Neural progenitor cell (in vitro differentiated cells): ENCODE measurements at places on chromosomes 6 and 20. TPM values are rescaled to one million over a fixed set of nuclear protein-coding genes. Genes with fewer than 3 reads are reported as not detected.

DNA sequence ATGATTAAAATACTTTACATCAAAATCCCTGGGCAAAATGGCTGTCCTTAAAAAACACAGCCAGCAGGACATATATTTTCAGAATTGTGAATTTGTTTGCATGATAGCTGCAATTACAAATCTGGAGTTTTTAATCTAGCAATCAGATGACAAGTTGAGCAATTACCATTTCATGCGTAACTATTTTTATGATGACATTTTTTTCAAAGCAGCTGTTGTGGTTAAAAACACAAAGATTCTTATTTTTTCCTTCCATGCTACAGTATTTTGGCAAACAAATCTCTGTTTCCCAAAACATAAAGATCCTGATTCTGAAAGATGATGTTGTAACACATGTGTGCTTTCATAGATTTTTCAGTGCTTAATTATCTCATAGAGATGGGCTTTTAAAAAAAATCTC lies 90.2 kb downstream of the PHACTR1 start:
- no peak for DNase-seq

GRCh38 chr6:108350528-108350927 lies 55.7 kb downstream of the AFG1L start:
- no peak for DNase-seq

- no peak for DNase-seq
These were observed 7.9 kb upstream of the SIRT5 start for GRCh38 chr6:13566500-13566899.

GRCh38 chr20:50226093-50226974 lies 35.7 kb downstream of the CEBPB start:
- DNase-seq = no peak

DNA sequence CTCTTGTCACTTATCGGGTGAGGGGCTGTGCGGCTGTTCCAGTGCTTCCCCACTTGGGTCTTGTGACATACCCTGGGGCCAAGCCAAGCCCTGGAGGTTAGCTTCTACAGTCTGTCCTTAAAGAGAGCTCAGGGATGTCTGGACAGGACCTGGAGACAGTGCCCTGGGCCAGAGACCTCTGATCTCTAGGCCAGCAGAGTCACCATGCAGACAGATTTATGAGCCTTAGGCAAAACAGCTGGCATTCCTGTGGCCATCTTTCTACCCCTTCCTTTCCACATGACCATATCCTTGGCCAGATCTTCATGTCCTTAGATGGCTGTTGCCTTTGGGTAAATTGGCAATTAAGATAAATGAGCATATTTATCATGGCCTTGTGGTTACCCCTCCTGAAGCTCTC lies 678.6 kb downstream of the MAFB start:
- no peak for DNase-seq

- no peak for DNase-seq
These were observed 95.9 kb upstream of the KCNQ5 start for GRCh38 chr6:72525821-72526510.

DNA sequence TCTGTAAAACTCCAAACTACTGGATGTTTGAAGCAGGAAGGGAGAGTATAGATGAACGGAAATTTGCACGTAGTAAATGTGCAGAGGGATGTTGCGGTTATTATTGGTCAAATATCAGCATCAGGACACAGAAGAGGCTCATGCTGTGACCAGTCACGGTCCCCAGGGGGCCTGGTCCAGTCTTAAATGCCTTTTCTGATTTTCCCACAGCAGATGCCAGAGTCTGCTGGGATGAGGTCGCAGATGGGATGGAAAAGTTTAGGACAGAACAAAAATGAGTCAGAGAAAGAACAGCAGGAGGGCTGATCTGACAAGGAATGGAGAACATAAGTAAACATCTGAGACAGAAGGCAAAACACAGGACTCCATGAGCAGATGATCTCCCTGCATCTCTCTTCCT lies 11.7 kb upstream of the SIRPG start:
- no peak for DNase-seq

DNA sequence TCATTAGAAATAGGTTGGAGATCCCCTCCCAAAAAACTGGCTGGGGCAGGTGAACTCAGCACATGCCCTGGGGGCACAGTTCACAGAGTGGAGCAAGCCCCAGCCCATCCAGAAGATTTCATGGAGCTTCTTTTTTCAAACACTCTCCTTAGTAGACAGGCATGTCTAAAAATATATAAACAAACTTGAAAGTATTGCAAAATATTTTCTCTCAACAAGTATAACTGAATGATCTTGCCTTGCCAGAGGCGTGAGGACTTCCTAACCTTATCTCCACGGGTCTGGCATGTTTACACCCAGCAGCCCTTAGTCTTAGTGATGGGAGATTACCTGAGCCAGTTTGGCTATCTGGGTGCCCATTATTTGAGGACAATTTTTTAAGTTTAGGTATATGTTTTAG lies 107.1 kb downstream of the QRSL1 start:
- DNase-seq = no peak

- DNase-seq = no peak
These were observed 133.1 kb downstream of the BCAS1 start for GRCh38 chr20:53937339-53937741.

DNA sequence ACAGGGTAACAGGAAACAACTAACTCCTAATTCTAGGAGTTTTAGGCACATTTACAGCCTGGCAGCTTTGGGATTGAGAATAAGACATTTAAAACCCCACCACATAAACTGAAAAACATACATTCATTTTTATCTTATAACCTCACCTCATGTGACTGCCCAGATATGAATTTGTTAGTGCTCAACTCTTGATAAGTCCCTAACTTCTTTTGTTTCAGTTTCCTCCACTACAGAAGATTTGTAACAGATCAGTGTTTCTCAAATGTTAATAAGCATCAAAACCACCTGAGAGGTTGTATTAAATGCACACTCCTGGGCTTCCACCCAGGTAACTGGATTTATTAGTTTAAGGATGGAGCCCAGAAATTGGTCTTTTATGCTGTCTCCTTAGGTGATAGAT lies 190.1 kb upstream of the ARID1B start:
- DNase-seq = no peak

GRCh38 chr20:32364554-32365208 lies 6.5 kb downstream of the ASXL1 start:
- no peak for DNase-seq

DNA sequence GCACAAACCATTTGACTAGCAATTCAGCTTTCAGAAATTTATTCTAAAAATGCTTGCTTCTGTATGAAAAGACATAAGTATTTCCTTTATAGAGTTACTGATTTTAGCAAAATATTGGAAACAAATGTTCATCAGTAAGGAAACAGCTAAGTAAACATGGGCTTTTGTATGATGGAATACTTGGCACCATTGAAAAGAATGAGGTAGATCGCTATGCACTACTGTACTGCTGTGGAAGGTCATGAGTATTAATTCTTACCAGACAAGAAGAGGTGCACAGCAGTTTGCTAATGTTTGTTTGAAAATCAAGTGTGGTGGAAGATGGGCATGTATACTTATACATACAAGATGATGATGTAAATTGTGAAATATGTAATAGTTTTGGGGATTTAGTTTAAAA lies 73.0 kb downstream of the FARS2 start:
- no peak for DNase-seq

DNA sequence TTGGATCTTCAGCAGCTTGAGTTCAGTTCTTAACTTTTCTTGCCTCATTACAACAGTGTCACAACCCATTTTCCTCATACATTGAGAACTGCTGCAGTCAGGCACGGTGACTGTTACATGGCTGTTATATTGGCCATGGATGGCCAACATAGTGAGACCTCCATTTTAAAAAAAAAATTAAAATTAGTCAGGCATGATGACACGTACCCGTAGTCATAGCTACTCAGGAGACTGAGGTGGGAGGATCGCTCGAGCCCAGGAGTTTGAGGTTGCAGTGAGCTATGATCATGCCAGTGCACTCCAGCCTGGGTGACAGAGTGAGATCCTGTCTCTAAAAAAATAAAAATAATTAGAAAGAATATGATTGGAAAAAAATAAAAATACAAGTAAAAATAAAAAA lies 9.9 kb upstream of the MMP24 start:
- DNase-seq = no peak

GRCh38 chr6:39420300-39421265 lies 98.1 kb upstream of the KCNK16 start:
- no peak for DNase-seq

DNA sequence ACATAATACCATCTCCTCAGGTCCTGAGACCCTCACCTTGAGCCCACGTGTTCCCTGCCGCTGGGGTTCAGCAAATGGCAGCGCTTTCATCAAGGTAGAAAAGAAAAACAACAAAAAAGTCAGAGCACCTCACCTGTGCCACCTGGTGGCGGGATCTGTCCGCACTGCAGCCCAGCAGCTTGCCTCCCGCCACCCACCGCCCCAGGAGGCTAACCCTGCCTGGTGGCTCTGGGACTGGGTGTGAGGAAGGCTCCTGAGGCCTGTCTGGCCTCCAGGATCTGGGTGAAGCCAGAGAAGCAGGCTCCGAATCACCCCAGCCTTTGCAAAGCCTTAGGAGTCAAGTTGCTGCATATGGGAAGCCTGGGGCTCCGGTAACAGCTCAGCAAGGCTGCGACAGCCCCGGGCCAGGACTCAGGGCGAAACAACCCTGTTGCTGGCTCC lies 270.8 kb downstream of the BMP7 start:
- peak; percentile 73 for DNase-seq

DNA sequence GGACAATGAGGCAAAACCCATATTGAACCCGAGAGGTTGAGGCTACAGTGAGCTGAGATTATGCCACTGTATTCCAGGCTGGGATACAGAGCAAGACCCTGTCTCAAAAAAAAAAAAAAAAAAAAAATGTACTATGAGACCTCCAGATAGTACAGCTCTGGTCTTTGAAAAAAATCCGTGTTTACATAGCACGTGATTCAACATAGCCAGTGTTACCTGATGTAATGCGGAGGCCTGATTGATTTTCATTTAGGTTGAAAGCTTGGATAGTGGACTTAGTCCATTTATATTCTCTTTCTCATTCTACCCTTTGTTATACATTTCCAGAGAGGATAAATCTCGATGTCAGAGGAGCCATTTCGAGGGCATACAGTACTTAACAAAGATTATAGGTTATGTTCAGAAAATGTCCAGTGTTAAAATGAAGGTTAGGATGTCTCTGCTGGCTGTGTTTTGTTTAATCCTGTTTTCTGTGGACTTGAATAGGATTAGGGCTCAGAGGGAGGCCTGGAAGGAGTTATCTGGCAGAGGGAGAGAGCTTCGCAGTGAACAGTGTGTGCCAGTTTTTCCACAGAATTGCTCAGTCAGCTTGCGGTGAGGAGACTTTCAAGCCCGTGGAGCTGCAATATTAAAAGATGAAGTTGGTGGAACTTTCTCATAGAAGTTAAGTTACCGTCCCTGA lies 33.9 kb upstream of the BCLAF1 start:
- DNase-seq = peak; percentile 52

GRCh38 chr6:6331393-6331792 lies 10.9 kb upstream of the F13A1 start:
- DNase-seq = no peak

DNA sequence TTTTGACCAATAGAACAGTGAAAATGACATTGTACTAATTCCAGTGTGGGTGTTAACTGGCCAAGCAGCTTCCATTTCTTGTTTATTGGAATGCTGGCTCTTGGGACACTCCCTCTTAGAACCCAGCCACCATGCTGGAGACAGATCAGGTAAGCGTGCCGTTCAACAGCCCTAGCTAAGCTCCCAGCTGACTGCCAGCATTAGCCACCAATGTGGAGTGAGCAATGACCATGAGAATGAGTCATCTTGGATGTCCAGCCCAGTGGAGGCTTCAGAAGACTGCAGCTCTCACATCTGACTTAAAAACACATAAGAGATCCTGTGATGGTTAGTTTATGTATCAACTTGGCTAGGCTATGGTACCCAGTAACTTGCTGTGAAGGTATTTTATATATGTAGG lies 3.0 kb upstream of the LINC00237 start:
- DNase-seq = no peak

DNA sequence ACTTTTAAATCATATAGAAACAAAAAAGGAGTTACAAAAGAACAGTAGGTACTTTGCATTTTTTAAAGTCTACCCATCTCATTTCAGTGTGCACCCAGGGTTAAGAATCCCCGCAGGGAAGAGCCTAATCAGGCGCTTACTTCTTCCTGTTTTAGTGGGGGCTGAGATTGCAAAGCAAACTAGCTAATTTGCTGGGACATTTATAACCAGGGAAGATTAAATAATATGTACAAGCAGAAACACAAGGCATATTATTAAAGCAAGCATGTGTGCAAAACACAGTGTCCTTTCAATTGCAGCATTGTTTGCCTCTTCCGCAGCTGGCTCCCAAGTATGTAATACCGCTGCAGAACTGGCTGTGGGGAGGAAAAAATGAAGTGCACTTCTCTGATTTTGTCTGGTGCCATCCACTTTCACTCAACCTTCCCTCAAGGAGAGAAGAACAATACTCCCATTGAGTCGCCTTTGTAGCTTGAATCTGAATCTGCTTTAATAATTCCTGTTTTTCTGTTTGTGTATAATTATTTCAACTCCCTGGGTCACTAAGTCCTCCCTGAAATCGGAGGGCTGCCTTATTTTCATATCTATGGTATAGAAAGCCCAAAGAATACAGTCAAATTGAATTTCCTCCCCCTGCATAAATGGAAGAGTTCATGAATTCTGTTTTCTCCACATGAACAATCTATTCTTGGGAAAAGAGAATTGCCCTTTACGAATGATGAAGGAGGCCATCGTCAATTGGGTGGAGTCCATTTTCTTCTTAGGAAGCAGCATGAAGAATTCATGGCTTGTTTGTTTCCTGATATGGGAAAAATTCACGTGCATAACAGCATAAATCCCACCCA lies 23.3 kb upstream of the BCAS1 start:
- DNase-seq = no peak

DNA sequence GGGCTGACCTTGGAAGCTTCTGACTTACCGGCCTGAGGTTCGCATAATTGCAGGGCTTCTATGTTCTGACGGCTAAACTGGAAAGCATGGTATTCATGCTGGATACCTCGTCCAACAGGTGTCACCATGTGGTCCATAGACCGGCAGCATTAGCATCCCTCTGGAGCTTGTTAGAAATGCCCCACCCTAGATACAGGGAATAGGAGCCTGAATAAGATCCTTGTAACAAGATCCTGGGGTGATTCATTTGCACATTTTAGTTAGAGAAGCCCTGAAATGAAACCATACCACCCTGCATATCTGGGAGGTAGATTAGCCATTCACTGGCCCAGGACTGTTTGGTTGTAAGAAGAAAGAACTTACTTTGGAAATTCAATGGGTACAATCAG lies 77.7 kb downstream of the TMEM170B start:
- no peak for DNase-seq

GRCh38 chr6:147366290-147366689 lies 142.2 kb upstream of the SAMD5 start:
- no peak for DNase-seq

GRCh38 chr6:22133357-22133756 lies 163.5 kb downstream of the PRL start:
- DNase-seq = no peak

- DNase-seq = no peak
These were observed 149.4 kb upstream of the SMLR1 start for GRCh38 chr6:130677766-130678165.

GRCh38 chr6:31767096-31767645 lies 4.7 kb downstream of the SAPCD1 start:
- no peak for DNase-seq

- no peak for DNase-seq
These were observed 102.0 kb upstream of the KCNQ5 start for GRCh38 chr6:72519871-72520270.

PRL gene
- total RNA-seq = not detected in 2 replicates

ADGRF5 gene
- total RNA-seq = not detected in 2 replicates

C6orf58 gene
- not detected in 2 replicates for total RNA-seq

SLC17A1 gene
- total RNA-seq = not detected in 2 replicates

MMP24 gene
- 1.4 and 1.9 TPM in 2 replicates for total RNA-seq

GDAP1L1 gene
- 0.26 and 1.3 TPM in 2 replicates for total RNA-seq
